Thoracic aorta (tissue), 2 donors: ENCODE measurements at places on chromosomes 11 and 22.

DNA sequence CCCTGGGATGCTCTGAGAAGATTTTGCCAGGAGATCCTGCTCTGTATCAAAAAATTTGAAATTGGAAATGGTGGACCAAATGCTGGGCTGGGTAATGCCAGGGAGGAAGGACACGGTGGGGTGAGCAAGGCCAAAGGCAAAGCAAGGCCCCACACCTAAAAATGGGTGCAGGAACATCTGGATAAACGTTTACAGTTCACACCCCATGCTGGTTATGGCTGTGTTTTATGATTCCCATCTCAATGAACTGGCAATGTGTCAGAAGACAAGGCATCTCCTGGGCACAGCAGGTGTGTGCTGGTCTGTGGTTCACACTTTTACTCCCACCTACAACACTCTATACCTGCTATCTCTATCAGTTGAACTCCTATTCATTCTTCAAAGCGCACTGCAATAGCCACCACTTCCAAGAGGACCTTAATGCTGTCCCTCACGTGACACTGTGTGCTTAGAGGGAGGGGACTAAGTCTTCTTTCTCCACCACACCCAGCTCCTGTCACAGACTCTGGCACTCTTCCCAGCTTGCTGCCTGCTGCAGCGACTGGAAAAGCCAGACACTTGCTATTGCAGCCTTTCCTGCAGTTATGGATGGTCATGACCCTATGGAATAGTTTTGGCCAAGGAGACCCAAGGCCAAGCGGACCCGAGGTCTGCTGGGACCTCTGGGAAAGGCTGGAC, 277.5 kb downstream of the CTTN start:
- DNase-seq = no peak

DNA sequence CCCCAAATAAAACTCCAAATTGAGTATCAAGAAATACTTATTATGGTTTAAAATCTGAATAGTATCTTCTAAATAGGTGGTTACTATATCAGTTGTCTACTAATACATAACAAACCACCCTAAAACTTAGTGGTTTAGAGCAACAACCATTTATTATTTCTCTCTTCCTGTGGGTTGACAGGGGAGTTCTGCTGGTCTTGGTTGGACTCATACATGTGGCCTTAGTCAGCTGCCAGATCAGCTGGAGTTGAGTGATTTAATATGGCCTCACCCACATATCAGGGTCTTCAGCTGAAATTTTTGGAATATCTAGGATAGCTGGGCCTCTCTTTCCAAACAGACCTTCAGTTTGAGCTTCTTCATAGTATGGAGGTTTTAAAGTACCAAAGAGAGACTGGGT, 34.5 kb downstream of the C11orf65 start:
- no peak for DNase-seq

DNA sequence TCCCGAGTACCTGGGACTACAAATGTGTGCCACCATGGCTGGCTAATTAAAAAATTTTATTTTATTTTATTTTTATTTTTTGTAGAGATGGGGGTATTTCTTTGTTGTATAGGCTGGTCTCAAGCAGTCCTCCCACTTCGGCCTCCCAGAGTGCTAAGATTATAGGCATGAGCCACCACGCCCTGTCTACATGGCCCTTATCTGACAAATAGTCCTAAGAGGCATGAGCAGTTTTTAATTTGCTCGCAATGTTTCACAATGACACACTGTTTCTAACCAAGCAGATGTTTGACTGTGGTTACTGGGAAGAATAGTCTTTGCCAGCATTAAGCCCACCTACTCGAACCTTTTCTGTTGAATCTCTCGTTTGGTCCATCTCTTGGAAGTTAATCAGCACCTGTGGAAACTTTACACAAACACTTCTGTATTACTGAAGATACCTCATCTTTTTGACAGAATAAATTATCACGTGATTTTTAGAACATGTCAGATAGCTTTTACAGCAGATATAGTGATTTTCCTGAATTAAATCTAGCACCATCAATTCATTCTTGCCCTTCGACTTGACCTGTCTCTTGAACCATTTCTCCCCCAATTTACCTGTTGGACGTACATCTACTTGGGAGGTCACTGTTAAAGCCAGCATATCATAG, 71.4 kb downstream of the MTMR3 start:
- no peak for DNase-seq

GRCh38 chr22:29043906-29044575, 17.6 kb downstream of the C22orf31 start:
- no peak for DNase-seq

DNA sequence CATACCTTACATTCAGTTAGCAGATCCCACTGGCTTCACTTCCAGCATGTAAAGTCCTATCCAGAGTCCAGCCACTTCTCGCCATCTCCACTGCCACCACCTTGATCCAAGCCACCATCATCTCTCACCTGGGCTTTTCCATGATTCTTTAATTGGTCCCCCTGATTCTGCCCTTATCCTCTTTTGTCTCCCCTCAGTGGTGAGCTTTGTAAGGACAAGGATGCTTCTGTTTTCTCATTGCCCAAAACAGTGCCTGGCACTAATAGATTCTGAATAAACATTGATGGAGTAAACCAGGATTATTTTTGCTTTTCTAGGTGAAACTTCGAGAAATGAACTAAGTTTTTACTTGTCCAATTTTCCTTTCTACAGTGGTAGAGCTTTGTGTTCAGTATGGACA, 4.4 kb downstream of the POLA2 start:
- no peak for DNase-seq

- DNase-seq = no peak
Measured at GRCh38 chr11:56917708-56918400, 70.9 kb upstream of the OR5AK2 start.

DNA sequence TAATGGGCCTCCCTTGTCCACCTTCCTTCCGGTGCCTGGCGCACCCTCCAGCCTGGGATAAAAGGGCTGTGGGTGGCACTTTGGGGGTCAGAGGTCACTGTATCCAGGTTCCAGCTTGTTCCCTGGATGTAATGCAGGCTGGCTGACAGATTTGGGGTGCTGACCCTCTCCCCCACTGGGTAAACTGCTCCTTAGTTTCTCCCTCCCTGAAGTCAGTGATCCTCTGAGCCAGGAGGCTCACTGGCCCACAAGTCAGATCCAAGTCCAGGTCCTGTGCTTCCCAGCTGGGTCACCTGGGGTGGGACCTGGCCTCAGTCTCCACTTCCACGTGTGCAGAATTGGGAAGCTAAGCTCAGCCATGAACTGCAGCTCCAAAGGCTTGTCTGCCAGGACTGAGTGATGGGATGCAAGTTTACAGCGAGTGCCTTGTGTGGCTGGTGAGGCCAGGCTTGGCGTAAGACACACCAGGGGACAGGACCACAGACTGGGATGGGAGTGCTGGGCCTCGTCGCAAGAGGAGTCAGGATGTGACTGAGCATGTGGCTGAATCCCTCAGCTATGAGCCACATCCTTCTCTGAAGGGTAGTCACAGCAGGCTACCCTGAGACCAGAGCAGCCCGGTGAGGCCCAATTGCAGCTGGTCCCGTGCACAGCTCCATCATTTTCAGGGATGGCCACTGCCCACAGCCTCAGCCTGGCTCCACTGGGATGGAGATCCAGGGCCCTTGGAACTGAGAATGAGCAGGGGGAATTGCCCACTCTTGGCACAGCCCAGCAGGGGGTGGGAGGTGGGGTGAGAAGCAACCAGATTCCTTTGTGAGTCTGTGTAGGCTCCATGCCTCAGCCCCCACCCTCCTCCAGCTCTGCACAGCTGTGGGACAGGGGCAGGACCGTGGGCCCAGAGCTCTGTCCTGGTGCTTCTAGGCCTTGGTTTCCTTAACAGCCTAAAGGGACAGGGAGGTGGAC, 7.2 kb downstream of the SHISA8 start:
- DNase-seq = no peak
